T-helper 2 cell treated with Interferon-gamma antibody and Interleukin-4, amounts not matched to agents 100 ng/mL and 5 ng/mL, for 36 hours (primary cell): ENCODE measurements at places on chromosomes 11 and 22. TPM values are rescaled to one million over a fixed set of nuclear protein-coding genes. Genes with fewer than 3 reads are reported as not detected.

The RBFOX2 gene
- total RNA-seq = 0.98 and 1.0 TPM in 2 replicates

The DRD4 gene
- 0.14 and 0.39 TPM in 2 replicates for total RNA-seq

The STARD10 gene
- total RNA-seq = 10.1 and 10.5 TPM in 2 replicates

The TTC28 gene
- total RNA-seq = 1.1 and 1.4 TPM in 2 replicates

The IFITM1 gene
- 724 and 750 TPM in 2 replicates for total RNA-seq

The RNF215 gene
- total RNA-seq = 13.3 and 14.9 TPM in 2 replicates
